ENCODE measurements at places on chromosomes 3 and 15. TPM values are rescaled to one million over a fixed set of nuclear protein-coding genes. Genes with fewer than 3 reads are reported as not detected.

DNA sequence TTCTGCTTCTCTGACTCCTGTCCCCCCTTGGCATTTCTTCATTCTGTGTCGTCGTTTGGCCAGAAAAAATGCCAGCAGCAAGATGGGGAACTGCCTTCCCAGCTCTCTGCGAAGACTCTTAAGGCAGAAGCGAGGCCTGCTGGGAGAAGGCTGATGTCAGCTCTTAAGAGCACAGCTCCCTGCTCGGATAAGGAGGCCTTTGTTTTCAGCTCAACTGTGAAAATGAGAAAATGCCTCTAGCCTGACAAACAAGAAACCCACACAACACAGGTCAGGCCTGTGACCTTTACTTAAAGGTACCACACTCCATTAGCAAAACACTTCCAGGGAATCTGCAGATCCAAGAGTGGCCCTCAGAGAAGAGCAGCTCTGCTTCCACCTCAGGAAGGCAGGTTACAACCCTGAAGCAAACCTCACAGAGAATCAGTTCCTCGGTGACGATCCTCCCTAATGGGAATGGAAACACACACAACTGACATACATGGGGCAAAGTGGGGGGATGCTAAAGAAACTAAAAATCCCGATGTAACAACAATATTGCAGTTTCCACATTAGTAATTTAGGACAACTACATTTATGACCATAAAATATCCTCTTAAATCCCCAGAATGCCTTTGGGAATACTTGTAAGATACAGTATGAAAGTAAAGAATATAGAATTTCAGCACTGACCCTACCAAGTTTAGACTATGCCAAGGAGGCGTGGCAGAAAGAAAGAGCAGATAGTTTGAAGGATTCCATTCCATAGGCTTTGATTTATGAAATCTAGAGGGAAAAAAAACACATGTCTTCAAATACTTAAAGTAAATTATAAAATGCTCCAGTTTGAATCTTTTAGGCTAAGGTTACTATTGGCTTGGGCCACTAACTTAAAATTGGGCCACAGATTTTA, 52.1 kb downstream of the VGLL4 start:
- peak; percentile 96 for DNase-seq

GRCh38 chr3:102098130-102098885, 249.0 kb downstream of the NFKBIZ start:
- no peak for DNase-seq

GRCh38 chr3:114179575-114179974, 723 bp upstream of the DRD3 start:
- DNase-seq, result peak; percentile 42

- DNase-seq, result no peak
Measured at GRCh38 chr3:67291287-67292252, 293.5 kb downstream of the KBTBD8 start.

- no peak for DNase-seq
Measured at GRCh38 chr3:101377209-101377608, 56.8 kb upstream of the IMPG2 start.

DNA sequence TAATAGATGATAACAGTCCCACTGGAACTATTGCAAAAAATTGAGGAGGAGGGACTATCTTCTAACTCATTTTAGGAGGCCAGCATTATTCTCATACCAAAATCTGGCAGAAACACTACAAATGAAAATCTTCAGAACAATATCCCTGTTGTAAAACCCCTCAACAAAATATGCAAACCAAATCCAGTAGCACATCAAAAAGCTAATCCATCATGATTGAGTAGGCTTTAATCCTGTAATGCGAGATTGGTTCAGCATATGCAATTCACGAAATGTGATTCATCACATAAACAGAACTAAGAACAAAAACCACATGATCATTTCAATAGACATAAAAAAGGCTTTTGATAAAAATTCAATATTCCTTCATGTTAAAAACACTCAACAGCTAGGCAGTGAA, 23.9 kb upstream of the PLSCR2 start:
- no peak for DNase-seq

DNA sequence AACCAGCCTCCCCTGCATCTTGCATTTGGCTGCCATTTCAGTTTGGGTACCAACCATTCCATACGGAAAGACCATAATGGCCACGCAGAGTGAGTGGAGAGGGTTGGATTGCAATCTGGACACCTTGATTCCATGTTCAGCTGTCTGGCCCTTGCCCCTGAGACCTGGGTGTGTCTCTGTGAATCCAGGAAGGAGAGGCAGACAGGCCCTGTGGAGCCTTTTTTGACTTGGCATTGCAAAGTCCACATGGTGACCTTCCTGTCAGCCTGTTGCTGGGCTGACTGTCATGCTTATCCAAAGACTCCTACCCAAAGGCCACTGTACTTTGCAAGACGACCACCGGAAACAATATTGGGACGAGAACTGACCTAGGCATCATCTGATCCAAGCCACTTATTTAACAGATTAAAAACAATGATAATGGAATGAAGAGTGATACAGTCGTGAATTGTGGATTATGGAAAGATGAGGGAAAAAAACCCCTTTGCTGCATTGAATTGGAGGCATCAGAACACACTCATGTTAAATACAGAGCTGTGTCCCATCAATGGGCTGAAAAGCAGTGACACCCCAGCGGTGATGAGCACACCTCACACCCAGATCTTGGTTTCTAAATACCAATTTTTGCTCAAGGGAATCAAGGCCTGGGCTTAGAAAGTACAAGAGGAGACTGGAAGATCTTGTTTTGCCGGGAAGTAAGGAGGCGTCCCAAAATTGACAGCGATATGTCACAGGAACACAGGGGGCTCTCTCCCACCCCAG, 86.0 kb downstream of the LRRK1 start:
- DNase-seq, result no peak

- peak; percentile 69 for DNase-seq
Measured at GRCh38 chr3:190024912-190025311, 95.8 kb downstream of the P3H2 start.

DNA sequence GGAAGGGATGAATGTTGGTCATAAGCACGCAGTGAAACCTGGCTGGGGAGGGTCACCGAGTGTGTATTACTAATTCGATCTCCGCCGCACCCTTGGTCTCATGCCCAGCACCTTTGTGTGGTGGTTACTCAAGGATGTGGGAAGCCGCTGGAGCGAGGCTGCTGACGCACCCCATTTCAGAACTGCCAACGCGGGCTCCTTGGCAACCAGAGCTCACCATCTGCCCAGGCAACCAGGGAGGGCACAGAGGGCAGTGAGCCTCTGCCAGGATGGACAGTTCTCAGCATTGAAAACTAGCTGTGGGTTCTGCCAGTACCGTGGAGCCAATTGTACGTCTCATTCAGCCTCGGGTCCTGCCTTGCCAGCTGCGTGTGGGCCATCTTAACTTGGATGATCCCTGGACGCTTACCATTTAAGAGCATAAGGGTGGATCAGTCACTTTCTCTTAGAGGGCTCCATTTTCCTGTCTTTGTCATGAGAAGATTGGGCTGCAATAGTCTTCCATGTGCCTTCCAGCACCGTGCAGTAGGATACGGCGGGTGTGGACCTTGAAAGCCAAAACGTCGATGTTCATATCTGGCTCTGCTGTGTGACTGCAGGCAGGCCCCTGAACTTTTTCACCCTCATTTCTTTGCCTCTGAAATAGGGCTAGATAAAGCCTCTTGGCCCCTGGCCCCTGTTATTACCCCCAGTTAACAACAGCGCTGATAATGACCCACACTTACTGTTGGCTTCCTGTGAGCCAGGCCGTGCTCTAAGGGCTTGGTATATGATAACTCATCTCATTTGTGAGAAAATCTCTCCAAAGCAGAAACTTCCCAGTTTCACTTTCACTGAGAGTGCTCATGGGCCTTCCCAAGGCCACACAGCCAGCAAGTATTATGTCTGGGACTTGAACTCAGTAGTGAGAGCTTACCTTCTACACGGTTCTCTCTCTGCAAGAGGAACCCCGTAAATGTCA, 238.8 kb downstream of the OPA1 start:
- no peak for DNase-seq

DNA sequence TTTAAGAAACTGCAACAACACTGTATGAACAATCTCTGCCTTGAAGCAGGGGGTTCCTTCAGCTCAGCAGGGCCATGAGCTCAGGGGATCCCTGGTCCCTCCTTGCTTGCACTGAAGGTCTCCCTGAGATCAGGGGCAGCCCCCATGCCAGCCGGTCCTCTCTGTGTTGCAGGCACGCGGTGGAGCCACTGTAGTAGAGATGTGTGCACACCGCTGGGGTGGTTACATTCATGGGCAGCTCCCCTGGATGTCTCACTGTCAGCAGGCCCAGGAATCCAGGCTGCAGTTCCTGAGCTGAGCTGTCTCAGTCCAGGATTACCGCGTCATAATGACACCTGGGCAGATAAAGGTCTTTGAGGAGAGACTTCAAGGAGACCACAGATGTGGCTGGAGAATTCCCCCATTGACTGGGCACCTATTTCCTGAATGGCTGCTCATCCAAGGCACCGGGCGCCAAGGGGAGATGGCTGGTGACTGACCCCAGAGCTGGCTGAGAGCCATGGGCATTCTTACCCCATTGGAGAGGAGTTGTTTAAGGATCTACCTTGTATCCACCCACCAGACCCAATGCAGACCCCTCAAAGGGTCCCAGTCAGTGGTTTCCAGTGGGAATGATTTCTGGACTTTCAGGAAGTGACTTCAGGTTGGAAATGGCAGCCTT, 10.4 kb upstream of the KLF13 start:
- no peak for DNase-seq

DNA sequence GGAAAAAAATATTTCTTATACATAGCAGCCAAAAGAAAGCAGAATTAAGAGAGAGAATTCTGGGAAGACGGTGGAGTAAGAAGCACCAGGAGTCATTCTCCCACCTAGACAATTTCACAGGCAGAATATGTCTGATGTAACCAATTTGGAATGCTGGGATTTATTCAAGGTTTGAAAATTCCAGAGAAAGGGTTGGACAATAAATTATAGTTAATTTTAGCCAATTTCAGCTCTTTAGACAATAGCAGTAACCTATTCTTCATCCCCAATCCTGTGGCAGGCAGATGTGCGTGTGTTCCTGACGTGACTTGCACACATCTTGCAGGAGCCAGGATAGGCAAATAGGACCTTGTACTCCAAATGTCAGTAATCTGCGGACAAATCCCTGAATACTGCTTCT, 541.0 kb upstream of the NAALADL2 start:
- DNase-seq, result no peak

Gene MORC1
- total RNA-seq, result not detected

Gene CLDN1
- 0.59 TPM for total RNA-seq

Data from RPMI7951 (cell line).